Activated naive CD8-positive, alpha-beta T cell treated with anti-CD3 and anti-CD28 coated beads, Interleukin-2, amount 10 ng/mL, durations not matched to agents 7 days and 5 days (primary cell): ENCODE measurements at places on chromosomes 1 and 21. TPM values are rescaled to one million over a fixed set of nuclear protein-coding genes. Genes with fewer than 3 reads are reported as not detected.

CFHR5 gene
- not detected for total RNA-seq

WLS gene
- total RNA-seq, result not detected

CD5L gene
- total RNA-seq, result not detected

LDLRAD2 gene
- total RNA-seq, result 0.09 TPM

MATN1 gene
- 0.26 TPM for total RNA-seq
